ENCODE measurements at places on chromosomes 6 and 20.
A peak's percentile ranks its signal among the peaks of the same experiment; 100 is the strongest.

GRCh38 chr20:56373942-56374341 is 15.2 kb downstream of the FAM210B start:
- DNase-seq: peak; percentile 82

- DNase-seq: no peak
Measured at GRCh38 chr20:49284818-49285217, 7.0 kb upstream of the ZNFX1 start.

DNA sequence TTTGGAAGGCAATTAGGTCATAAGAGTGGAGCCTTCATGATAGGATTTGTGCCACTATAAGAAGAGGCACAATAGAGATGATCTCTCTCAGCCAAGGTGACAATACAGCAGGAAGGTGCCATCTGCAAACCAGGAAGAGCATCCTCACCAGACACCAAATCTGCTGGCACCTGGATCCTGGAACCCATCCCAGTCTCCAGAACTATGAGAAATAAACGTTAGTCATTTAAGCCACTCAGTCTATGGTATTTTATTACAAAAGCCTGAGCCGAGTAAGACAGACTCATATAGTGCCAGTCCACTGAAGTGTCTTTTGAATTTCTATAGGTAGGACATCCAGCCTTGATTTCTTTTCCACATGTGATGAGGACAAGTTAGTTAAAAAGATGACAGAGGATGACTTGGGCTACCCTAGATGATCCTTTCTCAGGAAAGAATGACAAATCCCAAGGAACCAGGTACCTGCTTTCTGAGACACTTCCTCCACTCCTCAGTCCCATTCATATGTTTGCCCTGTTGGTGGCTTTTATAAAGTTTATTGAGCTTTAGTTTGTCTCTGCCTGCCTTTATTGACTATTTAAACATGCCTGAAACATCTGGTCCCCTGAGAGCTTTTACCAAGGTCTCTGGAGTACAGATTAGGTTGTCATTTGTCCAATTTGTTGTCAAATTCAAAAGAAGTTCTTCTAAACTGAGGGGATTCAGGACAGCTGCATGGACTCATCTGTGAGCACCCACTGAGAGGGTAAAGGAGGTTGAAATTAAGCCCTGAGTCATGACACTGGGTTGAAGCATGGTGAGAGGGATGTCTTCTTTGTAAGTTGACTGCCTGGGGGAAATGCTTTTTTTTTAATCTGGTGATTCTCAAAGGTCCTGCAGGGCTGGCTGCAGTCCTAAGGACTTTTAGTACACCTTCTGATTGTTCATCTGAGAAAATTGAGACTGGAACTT is 165.0 kb upstream of the PLCB4 start:
- DNase-seq: no peak

GRCh38 chr20:1926237-1926636 is 31.0 kb downstream of the SIRPA start:
- no peak for DNase-seq

DNA sequence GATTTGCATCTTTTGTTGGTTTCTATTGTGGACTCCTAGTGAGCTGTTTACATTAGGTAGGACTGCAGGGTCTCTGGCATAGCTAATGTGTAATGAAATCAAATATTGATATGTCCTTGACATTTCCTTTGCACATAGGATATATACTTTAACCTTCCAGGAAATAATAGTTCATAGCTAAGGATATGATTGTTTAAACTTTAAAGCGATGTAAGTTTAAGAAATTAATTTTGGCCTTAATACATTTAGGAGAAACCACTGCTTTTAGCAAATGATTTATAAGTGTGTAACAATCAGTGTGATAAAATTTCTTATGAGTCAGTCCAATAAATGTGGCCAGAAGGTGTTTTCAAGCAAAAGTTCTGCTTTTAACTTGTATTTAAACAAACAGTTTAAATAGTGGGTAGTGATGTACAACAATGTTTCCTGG is 171.8 kb downstream of the HS3ST5 start:
- DNase-seq: no peak

- no peak for DNase-seq
Measured at GRCh38 chr6:105691971-105692370, 289.1 kb upstream of the PREP start.

DNA sequence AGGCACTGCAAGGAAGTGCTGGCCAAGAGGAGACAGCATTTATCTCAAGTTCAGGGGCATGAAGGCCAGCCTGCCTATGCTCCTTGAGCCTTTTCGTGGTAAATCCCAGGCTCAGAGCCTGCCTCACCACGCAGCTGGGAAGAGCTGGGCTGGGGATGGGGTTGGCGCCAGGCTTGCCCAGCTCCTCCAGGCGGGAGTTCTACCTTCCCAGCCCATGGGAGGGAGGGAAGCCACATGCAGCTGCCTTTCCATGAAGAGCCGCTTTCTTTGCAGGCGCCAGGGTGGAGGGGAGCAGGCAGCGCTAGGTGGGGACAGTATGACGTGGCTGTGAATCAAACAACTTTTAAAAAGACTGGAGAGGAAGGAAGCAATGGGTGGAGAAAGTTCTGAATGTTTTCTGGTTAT is 19.5 kb upstream of the SIRT5 start:
- DNase-seq: no peak

GRCh38 chr6:46254331-46254730 is 83.6 kb upstream of the ENPP5 start:
- no peak for DNase-seq

- DNase-seq: peak; percentile 34
Measured at GRCh38 chr20:45036044-45036755, 64.7 kb downstream of the KCNS1 start.

- no peak for DNase-seq
Measured at GRCh38 chr6:107731422-107732319, 92.4 kb downstream of the SCML4 start.

GRCh38 chr20:44736170-44737021 is 9.3 kb upstream of the KCNK15 start:
- peak; percentile 90 for DNase-seq

DNA sequence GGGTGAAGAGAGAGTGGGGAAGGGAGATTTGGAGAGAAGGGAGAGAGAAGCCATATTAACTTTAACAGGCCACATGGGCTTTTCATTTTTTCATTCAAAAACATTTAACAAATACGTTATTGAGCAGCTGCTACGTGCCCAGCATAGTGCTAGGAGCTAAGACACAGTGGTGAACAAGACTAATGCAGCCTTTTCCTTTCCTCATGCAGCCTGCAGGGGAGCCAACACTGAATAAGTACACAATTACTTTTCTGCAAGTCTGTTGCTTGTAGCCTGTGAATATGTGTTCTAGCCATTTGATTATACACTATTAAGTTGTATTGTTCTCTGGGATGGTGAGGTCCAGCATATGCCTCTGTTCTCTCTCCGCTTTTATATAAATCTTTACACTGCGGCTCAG is 1.9 kb upstream of the BLOC1S5 start:
- no peak for DNase-seq

- no peak for DNase-seq
Measured at GRCh38 chr20:64158346-64159285, 5.6 kb upstream of the MYT1 start.

DNA sequence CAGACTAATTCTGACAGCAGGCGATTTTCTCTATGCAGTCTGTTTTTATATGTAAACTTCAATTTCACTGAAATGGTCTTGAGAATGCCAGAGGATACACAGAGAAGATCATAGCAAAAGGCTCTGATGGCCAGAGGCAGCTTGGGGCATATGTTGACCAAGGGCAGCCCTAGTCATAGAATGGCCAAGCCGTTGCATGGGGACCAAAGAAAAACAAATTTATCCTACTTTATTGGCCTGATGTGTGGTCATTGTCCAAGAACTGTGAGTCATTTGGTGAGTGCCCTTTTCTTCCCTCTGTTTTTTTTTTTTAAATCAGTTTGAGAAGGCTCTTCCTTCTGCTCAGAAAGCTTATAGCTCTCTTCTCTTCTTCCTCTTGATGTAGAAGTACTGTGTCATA is 5.8 kb downstream of the HDGFL1 start:
- DNase-seq: no peak

DNA sequence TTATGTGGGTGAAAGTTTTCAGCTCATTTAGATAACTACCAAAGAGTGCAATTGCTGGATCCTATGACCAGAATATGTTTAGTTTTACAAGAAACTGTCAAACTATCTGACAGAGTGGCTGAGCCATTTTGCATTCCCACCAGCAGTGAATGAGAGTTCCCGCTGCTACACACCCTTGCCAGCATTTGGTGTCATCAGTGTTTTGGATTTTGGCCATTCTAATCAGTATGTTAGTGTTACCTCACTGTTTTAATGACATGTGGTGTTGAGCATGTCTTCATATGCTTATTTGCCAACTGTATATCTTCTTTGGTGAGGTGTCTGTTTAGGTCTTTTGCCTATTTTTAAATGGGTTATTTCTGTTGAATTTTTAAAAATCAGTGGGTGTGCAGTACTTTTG is 120.9 kb downstream of the CFAP61 start:
- DNase-seq: no peak

- no peak for DNase-seq
Measured at GRCh38 chr6:132147530-132148011, 196.4 kb upstream of the CCN2 start.

- no peak for DNase-seq
Measured at GRCh38 chr6:64415926-64416325, 780.3 kb downstream of the PHF3 start.

- no peak for DNase-seq
Measured at GRCh38 chr20:24169256-24169655, 180.7 kb upstream of the GGTLC1 start.

GRCh38 chr20:15565786-15566185 is 1007.5 kb downstream of the KIF16B start:
- no peak for DNase-seq

DNA sequence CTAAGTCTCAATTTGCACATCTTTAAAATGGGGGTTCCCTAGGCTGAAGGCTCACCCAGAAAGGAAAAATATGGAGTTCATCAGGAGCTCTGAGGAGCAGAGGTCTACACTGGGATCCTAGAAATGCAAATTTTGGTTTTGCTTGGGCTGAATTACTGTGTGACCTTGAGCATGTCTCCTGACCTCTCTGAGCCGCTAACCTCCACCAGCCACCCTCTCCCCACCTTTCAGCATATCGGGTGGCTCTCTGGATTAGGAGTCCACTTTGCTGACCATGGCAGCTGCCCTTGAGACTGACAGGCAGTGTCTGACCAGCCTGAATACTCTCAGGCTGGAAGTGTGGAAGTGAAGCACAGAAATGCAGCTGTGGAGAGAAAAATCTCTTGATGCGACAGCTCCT is 165.9 kb upstream of the LRFN2 start:
- DNase-seq: no peak

GRCh38 chr20:52936351-52937340 is 35.5 kb upstream of the TSHZ2 start:
- DNase-seq: no peak

DNA sequence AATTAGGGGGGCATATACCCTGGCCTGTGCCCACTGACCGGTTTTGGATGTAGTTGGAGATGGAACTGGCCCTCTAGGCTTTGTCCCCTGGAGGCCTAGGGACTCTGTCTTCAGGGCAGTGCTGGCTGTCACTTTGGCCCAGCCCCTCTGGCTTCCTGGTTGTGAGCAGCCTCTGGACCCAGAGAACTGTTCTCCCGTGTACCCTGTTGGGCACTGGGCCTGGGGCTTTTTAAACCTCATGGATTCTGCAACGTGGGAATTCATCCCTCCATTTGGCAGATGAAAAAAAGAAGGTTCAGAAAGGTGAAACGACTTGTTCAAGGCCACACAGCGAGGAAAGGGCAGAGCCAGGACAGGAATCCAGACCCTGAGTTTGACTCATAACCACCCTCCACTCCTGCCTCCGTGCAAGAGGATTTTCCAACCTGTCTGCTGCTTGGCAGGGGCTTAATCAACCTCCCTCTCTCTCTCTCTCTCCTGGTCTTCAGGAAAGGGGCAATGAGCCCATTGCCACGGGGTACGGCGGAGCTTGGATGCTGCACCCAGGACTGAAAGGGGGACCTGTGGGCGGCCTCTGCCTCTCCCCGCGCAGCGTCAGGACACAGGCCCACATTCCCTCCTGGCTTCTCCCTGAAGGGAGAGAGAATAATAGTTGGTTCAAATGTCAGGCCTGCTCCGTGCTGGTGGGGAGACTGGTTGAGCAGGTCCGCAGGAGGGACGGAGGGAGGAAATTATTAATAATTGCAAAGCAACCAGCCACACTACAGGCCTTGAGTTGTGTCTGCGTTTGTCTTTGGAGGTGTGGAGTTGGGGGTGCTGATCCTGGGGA is 56.0 kb downstream of the CEBPB start:
- DNase-seq: no peak

All from suppressor macrophage (primary cell).